ENCODE measurements at places on chromosomes 2 and 18.

GRCh38 chr2:2729246-2729645, 398.2 kb upstream of the MYT1L start:
- DNase-seq = no peak

DNA sequence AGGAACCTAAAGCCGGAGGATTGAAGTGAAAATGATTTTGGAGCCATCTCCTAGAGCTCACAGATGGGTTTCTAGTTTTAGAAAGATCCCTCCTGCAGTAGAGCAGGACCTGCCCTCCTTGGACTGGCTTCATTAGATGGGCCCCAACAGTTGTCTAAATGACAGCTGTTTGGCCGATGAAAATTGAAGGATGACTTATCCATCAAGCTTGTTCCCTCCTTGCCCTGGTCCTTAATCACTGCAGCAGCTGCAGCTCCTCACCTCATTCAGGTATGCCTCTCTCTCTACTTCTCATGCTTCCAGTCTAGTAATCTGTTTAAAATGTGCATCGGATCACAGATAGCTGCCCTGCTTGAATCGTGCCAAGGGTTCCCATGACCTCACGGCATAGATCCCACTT, 677.6 kb downstream of the BCL11A start:
- no peak for DNase-seq

GRCh38 chr2:25454824-25455611, 113.3 kb upstream of the DNMT3A start:
- DNase-seq = no peak

- DNase-seq = peak; percentile 39
Measured at GRCh38 chr18:6920099-6920955, 190.8 kb downstream of the ARHGAP28 start.

DNA sequence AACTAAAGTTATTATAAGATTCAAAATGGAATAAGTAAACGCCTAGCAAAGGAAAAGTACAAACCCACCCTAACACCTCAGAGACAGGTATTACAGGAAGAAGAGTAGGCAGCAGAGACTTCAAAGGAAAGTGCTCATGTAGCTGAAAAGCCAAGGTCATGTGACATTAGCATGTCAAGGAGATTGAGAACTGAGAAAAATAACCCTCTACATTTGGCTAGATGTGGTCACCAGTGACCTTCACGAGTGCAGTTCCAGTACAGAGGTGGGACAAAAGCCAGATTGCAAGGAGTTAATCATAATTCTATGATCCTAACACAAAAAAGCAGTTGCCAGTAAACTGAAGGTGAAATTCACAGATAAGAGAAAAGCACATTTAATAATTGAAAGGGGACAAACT, 252.7 kb downstream of the ZEB2 start:
- DNase-seq = no peak

DNA sequence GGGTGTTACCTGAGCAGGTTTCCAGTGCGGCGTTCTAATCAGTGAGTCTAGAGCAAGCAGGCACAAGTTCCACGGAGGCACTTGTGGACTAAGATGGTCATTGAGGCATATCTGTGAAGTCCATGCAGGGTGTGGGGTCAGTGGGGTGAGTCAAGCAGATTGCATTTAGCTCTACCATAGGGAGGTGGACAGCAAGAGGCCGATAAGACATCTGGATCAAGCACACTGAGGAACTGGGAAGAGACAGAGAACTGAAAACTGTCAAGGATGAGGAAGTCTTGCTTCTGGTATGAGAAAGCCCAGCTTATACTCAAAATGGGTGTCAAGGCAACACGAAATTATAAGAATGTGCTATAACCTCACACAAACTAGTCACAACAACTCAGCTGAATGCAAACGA, 61.2 kb upstream of the SLC39A10 start:
- DNase-seq = no peak
